ENCODE measurements at places on chromosomes 6 and 20. TPM values are rescaled to one million over a fixed set of nuclear protein-coding genes. Genes with fewer than 3 reads are reported as not detected.

DNA sequence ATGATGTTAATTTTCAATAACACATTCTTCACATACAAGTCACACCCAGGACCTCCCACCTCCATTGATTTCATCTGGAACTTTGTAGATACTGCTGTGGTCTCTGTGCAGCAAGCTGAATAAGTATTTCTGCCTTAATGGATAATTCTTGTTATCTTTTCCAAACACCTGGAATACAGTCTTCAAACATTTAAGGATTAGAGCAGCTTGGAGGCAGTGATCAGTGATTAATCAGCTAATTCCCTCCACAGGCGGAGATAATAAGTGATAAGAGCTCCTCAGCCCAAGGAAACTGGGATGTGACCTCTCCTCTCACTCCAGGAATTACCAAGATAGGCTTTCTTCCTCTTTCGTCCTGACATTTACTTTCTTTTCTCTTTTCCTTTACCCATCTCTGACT, 110.7 kb downstream of the FIG4 start:
- no peak for DNase-seq

DNA sequence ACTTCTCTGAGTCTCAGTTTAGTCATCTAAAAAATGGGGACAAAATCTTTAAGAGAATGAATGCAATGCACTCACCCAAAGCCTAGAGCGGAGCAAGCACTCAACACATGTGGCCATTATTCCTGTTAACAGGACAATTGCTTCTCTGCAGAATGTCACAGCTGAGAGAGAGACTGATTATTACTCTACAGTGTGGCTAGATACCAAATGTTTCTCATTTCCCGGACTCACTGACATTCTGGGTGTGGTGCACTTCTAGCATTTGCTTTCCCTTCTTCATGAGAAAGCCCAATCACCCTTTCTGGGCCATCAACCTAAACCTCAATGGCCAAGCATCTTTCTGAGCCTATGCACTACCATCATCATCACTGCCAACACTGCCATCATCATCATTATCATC, 273.9 kb downstream of the ZNF217 start:
- DNase-seq, result no peak

DNA sequence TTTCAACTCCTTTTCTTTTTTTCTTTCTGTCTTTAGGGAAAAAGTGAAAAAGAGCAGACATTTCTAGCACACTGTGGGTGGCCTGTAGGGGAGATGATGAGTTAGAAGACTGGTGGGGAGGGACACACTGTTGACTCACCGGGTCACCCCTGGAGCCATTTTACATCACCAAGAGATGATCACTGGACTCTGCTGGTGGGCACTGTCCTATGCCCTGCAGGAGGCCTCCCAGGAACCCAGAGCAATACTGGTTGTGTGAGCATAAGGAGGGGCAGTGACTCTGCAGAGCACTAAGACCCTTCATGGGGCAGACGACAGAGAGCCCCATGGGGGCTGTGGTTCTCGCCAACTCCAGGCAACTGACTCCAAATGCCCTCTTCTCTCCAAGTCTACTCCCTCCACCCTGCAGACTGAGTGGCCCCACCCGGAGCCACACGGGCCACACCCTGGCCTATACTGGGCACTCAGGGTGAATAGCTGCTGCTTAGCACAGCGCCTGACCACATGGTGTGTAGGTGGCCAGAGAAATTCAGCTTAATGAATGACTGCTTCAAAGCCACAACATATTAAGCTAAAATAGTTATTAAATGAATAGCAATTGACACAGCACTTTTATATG, 177.5 kb downstream of the CDC5L start:
- no peak for DNase-seq

HCRTR2 gene
- total RNA-seq, result 30.6 TPM

- DNase-seq, result no peak
Measured at GRCh38 chr6:34583861-34584604, 27.9 kb upstream of the SPDEF start.

GRCh38 chr6:29355603-29356002, 13.1 kb downstream of the OR5V1 start:
- DNase-seq, result no peak

- DNase-seq, result no peak
Measured at GRCh38 chr6:20604159-20604558, 69.9 kb downstream of the CDKAL1 start.

SNRPB2 gene
- total RNA-seq, result 71.7 TPM

TMEM14A gene
- total RNA-seq, result 102 TPM

GGTLC1 gene
- not detected for total RNA-seq

LINC00237 gene
- 0.82 TPM for total RNA-seq

BTNL2 gene
- not detected for total RNA-seq

GRCh38 chr6:25006565-25007001, 70.8 kb upstream of the RIPOR2 start:
- DNase-seq, result peak; percentile 20

GRCh38 chr6:135525594-135525993, 28.1 kb upstream of the AHI1 start:
- DNase-seq, result no peak

- no peak for DNase-seq
Measured at GRCh38 chr6:124655866-124656265, 306.4 kb upstream of the RNF217 start.

- DNase-seq, result no peak
Measured at GRCh38 chr20:57437672-57438330, 46.6 kb downstream of the RBM38 start.

GRCh38 chr20:2335096-2335870, 39.5 kb downstream of the TGM3 start:
- DNase-seq, result no peak

DNA sequence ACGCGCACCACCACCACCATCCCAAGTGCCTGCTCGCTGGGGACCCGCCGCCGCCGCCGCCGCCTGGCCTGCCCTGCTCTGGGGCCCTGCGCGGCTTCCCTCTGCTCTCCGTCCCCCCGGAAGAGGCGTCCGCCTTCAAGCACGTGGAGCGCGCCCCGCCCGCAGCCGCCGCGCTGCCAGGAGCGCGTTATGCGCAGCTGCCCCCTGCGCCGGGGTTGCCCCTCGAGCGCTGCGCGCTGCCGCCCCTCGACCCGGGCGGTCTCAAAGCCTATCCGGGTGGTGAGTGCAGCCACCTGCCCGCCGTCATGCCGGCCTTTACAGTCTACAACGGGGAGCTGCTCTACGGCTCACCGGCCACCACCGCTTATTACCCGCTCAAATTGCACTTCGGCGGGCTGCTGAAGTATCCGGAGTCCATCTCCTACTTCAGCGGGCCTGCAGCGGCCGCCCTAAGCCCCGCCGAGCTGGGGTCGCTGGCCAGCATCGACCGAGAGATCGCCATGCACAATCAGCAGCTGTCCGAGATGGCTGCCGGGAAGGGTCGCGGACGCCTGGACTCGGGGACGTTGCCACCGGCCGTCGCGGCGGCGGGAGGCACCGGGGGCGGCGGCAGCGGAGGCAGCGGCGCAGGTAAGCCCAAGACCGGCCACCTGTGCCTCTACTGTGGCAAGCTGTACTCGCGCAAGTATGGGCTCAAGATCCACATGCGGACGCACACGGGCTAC, 7.2 kb downstream of the PRDM13 start:
- DNase-seq, result no peak

PPP1R3G gene
- 1.6 TPM for total RNA-seq

HLA-DQB2 gene
- not detected for total RNA-seq

APOM gene
- 0.41 TPM for total RNA-seq

C20orf144 gene
- 0.41 TPM for total RNA-seq

ITPA gene
- 47.3 TPM for total RNA-seq

DNA sequence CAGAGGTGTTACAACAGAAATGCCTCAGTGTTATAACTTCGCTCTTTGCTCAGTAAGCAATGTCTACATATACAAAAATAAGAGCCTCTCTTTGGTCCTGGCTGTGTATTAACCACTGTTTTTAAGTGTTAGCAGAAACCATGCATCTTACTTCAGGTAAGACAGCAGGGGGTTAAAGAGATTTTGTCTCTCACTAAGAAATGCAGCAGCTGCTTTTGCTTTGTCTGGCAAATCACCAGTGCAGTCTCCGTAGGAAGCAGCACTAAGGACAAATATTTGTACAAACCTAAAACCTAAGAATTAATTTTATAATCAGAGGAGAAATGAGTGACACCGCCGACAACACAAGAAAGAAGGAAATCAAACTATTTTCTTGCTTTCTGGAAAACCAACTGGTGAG, 758 bp downstream of the SMIM28 start:
- DNase-seq, result no peak

All from frontal cortex (tissue), 4 donors.